ENCODE measurements at places on chromosomes 6 and 20. TPM values are rescaled to one million over a fixed set of nuclear protein-coding genes. Genes with fewer than 3 reads are reported as not detected.

Gene DEF6
- total RNA-seq, result 0.05 TPM

Gene C4B
- 0.48 TPM for total RNA-seq

Gene ZBTB12
- total RNA-seq, result 3.9 TPM

Gene SRMS
- total RNA-seq, result 0.14 TPM

Data from A549 treated with dexamethasone at 1 μM for 4 hours (cell line).